ENCODE measurements at places on chromosomes 12 and 14. TPM values are rescaled to one million over a fixed set of nuclear protein-coding genes. Genes with fewer than 3 reads are reported as not detected.

Gene GLI1
- 0.97 TPM for polyA plus RNA-seq

Gene MIP
- polyA plus RNA-seq, result not detected

Gene AICDA
- 0.08 TPM for polyA plus RNA-seq

Gene SOAT2
- polyA plus RNA-seq, result not detected

Gene PRB2
- polyA plus RNA-seq, result not detected

Gene PTGES3
- polyA plus RNA-seq, result 125 TPM

Gene TAS2R9
- polyA plus RNA-seq, result not detected

Gene CLEC12A
- 0.27 TPM for polyA plus RNA-seq

Gene ENDOU
- 0.42 TPM for polyA plus RNA-seq

Gene AVPR1A
- 0.69 TPM for polyA plus RNA-seq

Gene DBX2
- polyA plus RNA-seq, result not detected

All from heart left ventricle (tissue), 16 donors.